ENCODE measurements at places on chromosomes 2 and 18.

- DNase-seq: no peak
Observed at GRCh38 chr2:105627534-105627933, 117.2 kb upstream of the NCK2 start.

DNA sequence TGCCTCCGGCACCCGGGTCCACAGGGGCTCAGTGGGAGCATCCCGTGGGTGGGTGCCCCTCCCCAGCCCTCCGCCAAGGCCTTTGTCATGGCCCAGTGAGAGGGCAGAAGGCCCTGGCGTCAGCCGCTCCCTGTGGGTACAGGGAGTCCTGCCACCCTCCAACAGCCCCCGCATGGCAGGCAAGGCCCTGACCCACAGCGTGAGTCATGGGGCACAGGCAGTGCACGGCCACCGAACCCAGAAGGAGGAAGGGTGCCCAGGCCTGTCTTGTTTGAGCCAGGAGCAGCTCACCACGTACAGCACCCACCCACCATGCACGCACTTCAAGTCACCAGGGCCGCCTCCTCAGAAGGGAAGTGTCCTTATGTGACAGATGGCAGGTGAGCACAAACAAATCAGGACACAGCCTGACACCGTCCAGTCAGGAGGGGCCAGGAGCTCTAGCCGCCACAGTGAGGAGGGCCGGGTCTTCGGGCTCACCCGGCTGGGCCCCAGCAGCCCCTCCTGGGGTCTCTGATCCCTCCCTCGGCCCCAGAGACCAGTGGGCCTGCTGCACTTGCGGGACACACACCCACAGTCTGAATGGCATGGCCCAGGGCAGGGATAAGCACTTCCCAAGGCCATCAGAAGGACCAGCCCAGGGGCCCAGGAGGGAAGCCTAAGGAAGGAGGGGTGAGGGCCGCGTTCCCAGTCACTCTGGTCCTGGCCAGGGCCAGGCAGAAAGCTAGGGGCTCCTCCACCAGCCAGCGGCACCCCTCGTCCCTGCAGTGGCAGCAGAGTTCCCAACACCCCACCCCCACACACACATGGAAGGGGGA is 25.8 kb downstream of the BIN1 start:
- DNase-seq: no peak

DNA sequence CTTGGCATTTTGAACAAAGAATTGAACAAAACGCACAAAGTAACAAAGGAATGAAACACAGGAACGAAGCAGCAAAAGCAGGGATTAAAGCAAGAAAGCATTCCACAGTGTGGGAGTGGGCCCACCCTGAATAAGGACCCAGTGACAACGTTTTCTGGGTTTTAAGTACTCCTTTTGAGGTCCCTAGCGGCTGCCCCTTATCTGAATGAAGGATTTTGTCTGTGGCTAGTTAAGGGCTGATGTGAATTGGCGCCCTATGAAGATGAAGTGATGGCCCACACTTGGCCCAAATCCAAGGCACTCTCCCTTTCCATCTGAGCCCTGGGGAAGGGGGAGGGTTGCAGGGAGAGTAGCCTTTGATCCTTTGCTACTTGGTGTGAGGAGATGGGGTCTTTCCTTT is 7.8 kb upstream of the CCDC141 start:
- DNase-seq: no peak

DNA sequence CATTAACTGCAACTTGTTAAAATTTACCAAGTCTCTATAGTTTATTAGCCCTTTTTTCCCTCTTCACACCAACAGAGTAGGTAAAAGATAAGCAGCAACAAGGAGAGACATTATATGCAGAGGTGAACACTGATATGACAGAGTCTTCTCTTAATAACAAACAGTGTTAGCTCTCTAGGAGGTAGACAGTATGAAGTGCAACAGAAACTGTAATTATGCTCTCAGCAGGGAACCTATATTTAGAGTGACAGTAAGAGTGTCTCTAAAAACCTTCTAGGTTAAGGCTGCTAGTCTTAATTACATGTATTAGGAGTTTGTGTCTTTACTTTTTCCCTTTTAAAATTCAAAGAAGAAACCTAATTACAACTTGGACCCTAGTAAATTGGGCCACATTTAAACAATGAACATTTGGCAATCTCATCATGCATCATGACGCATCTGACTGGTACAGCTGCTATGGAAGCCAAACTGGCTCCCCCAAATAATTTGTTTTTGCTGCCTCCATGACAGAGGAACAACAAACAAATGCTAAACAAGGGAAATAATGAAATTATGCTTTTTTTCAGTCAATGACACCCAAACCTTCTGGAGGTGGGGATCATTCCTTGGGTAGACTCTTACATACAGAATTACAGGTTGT is 69.9 kb upstream of the MMADHC start:
- DNase-seq: no peak

GRCh38 chr2:64218137-64218802 is 74.0 kb upstream of the PELI1 start:
- DNase-seq: no peak

DNA sequence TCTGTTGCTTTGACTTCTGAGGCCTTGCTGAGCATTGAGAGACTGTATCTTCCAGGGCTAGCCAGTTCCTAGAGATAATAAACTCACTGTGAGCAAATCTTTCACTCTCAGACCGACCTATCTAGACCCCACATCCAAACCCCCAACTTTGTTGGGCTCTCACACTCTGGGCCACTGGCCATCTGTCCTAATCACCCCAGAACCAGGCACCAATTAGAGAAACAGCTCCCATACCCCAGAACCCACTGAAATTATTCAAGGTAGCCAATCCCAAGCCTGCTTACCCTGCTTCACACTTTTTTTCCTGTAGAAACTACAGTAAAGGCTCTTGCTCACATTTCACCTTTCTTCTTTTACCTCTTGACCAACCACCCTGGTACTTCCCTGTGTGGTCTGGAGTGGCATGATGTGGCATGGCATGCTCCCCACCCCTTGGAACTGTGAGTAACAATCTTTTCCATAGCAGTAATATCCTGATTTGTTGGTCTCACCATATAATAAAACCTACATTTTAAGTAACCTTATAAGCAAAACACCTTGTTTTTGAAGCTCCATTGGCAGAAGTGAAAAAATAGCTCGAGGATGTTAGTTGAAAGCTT is 55.2 kb downstream of the ANKRD12 start:
- DNase-seq: no peak
